ENCODE measurements at places on chromosomes 4 and X.

GRCh38 chrX:131779741-131780140 is 235.9 kb downstream of the OR13H1 start:
- DNase-seq: no peak

DNA sequence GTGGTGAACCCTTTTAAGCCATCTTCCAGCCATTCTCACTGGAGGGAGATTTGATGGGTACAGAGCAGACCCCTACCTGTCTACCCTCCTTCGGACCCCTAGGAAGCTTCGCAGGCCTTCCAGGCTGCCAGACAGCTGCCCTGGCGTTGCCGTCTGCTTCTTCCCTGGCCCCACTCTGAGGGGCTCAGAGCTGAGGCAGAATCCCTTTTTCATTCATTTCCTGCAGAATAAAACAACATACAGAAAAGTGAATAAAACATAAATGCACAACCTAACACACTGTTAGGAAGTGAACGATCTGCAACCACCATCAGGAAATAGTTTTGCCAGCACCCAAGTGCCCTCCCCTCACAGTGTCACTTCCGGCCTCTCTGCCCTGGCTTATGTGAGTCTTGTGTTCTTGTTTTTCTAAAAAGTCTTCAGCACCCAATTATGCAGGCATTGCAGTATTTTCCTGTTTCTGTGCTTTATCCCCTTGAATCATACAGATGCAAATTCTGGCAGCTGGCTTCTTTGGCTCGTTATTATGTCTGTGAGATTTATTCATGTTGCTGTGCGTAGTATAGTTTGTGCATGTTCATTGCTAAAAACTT is 5.6 kb upstream of the ADD1 start:
- peak; percentile 56 for DNase-seq

DNA sequence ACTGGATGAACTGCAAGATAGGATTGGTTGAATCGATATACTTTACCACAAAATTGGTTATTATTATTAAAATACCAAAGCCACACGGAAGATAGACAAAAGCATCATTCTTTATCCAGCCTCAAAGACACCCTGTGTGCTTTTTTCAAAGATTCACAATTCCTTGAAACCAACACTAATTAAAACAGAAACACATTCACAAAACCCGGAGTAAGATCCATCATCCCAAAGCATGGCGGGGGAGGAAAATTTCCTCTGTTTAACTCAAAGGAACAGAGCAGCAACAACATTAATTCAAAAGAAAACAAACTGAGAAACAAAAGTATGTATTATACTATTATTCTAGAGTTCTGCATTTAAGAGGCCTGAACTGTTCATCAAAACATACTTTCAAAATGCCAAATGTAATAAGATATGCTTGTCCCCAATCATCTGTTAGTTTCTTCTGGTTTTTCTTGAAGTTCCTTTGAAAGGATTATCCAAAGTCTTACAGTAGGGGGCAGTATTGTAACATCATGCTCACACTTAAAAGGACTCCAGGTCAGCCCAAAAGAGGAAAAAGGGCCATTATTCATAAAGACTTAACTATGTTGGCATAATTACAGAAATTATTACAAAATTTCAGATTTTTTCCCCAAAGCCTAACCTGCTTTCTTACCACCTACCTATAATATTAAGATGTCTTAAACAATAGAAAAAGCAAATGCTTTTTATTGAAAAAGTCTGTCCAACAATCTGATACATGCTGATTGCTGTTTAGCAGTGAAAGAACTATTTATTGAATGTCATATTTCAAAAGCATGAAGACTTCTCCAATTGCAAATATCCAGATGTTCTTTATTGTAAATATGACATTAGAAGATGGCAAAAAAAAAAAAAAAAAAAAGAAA is 168.7 kb downstream of the SCFD2 start:
- DNase-seq: peak; percentile 72

DNA sequence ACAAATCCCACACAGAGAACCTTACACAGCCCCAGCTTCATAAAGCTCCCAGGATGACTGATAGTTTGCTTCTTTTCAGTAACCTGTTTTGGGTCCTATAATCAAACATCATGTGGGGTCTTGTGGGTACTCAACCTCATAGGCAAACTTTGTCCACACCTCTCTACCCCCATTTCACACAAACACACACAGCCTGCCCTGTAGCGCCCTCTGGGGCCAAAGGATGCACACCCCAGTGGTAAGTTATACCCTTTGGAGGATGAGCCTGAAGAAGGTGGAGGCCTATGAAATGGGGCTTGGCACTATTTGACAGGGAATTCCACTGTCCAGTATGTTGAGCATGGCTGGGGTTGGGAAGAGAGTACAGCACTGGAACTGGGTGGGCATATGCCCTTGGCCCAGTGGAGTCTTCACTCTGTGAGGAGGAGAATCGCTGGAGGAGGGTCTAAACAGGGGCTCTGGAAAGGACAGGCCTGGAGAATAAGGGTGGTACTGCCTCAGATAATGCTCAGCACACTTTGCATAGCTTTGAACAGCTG is 30.5 kb upstream of the COL25A1 start:
- no peak for DNase-seq

DNA sequence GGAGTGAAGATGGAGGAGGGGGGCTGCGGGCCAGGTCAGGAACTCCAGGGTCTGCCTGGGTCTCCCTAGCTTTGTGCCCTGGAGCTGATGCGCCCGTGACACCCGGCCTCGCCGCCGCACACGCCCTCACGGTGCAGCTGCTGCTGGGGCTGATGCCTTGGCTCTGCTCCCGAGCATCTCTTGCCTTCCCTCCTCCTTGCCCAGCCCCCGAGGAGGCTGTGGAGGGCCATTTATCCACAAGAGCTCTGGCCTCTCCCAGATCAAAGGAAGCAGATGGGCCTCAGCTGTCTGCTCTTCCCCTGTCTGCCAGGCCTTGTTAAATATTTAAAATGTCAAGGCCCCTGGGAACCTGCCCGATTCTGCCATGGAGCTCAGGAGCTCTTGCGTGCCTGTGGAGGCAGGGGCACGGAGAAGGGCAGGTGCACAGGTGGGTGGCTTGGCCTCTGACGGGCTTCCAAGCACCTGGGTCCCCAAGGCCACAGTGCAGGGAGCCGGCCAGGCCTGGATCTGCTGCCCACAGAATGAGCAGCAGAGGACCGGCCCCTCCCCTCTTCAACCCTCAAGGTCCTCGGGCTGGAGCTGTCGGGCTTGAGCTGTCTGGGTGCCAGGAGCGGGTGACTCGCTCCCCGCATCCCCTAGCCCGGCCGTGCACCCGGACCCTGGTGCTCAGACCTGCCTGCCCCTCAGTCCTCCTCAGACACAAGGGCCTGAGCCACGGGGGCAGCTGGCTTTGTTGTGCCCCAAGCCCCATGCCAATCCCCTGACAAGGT is 20.3 kb downstream of the ATP2B3 start:
- no peak for DNase-seq

Measured in small intestine (tissue), 16 donors.